ENCODE measurements at places on chromosomes 1 and 21.

DNA sequence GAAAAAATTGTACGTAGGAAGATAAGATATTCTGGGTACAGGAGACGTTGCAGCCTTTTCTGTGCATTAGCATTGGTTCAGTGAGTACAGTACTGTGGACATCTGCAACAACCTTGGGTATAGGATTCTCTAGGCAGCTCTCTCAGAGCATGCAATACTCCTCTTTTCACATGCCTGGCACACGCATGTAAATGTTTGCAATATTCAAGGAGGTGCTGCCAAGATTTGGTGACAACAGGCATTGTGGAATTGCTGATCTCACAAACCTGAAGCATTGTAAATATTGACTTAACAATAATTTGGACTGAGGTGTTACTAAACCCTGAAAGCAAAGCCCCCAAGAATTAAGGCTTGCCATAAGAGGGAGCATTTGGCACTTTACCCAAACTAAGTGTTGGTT, 126.8 kb downstream of the GRIK1 start:
- no peak for DNase-seq

- no peak for DNase-seq
These were observed 540 bp downstream of the ARHGEF2 start for GRCh38 chr1:155977690-155978324.

GRCh38 chr1:228226141-228226874, 18.5 kb downstream of the OBSCN start:
- no peak for DNase-seq

GRCh38 chr1:20119347-20119746, at the start of gene PLA2G2D:
Gene PLA2G2D (minus strand): TSS chr1:20119536. CDS start chr1:20119498, 38 bp downstream.
- no peak for DNase-seq

- no peak for DNase-seq
These were observed 70.2 kb downstream of the DNM3 start for GRCh38 chr1:171911506-171911905.

- no peak for DNase-seq
These were observed 2.8 kb downstream of the ADGRL2 start for GRCh38 chr1:81803431-81804110.

- peak; percentile 73 for DNase-seq
These were observed 14.3 kb upstream of the LRRC53 start for GRCh38 chr1:74526708-74527107.

DNA sequence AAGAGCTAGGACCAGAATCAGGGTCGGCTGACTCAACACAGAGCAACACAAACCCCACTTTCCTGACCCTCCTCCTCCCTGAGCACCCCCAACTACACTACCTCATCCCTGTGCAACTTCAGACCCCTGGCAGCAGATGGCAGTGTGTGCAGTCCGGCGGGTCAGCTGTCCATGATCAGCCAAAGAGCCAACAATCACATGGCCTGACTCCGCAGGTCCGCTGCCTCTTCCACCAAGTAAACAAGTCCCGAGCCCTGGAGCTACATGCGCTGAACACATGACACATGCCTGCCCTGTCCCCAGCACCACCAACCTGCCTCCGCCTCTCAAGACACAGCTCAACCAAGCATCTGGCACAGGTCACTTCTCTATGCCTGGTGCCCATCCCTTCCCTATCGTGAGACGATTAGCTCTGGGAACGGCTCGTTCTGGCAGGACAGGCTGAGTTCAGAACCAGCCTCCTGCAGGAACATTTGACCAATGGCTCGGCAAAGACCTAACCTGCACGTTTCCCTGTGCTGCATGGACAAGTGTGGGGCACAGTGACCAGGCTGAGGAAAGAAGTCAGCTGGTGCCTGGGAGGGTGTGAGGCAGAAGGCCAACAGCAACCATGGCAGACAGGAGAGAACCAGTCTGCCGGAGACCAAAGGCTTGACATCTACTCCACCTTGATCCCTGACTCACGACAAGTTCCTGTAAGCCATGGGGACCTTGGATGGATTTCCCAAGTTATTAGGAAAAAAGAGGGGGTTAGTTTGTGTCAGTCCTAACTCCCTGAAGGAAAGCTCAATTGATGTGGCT, 60.3 kb downstream of the CD46 start:
- DNase-seq, result no peak

DNA sequence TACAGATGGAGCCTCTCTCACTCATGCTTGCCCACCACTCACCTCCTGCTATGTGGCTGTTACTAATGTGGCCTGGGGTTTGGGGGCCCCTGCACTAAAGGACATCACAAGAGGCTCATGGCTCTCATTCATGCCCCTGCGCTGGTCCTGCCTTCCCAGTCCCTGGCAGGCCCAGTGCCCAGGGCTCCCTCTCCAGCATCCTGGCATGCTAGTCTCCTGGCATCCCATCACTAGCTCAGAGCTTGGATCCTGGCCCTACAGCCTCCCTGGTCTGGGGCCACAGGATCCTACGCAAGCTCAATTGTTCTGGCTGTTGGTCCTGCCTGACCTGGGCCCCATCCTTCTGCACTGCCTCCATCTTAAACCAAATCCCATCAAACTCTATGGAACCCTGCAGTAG, 685.4 kb downstream of the PTPRU start:
- no peak for DNase-seq

GRCh38 chr1:165134431-165134830, 222.1 kb downstream of the LMX1A start:
- no peak for DNase-seq

DNA sequence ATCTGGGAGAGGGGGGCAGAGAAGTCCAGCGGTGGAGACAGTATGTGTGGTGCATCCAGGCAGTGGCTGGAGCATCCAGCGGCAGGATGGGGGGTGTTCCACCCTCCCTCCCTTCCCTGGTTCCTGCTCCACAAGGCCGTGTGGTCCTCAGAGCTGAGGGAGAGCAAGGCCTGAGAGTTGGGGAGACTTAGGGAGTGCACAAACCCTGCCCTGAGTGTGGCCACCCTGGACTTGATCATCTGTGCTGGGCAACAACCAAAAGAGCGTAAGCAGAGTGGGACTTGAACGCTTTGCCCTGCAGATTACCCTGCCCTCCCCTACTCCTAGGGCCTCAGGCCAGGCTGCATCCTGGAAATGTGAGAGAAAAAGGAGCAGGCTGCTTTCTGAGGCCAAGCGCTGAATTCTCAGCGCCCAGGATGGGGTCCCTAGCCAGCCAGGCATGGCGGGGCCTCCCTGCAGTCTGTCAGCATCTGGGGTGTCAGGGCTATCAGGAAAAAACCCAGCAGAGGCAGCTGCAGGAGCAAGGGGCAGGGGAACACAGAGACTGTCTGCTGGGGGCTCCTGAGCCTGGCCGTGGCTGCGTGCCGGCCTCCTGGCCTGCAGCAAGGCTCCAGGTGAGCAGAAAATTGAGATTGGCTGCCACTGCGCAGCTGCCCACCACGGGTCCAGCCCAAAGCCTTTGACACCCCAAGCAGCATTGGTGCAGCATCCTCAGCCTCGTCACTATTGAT, 266.2 kb downstream of the NPHP4 start:
- no peak for DNase-seq

DNA sequence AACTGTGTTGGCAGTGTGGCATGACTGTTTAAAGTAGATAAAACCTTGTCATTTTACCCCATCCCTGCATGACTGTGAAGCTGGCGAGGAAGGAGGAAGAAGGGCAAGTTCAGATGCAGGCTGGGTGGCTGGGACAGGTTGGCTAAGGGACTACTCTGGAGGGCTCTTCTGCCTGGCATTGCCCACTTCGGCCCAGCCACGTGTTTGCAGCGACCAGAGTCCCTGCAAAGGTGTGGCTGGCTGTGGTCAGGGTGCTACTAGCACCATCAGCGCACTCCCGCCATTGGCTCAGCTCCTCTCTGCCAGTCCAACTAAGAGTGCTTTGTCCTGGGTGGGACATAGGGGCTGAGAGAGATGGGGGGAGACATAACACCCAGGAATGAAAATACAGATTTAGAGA, 7.2 kb downstream of the C1orf115 start:
- DNase-seq, result no peak

GRCh38 chr21:42079939-42080787, 9.0 kb downstream of the UMODL1 start:
- no peak for DNase-seq

DNA sequence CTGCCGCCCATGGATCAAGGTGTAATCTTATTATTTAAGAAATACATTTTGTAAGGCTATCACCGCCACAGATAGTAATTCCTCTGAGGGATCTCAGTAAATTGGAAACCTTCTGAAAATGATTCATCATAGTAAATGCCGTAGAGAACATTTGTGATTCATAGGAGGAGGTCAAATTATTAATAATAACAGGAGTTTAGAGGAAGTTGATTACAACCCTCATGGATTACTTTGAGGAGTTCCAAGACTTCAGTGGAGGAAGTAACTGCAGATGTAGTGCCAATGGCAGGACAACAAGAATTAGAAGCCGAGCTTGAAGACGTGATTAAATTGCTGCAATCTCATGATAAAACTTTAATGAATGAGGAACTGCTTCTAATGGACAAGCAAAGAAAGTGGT, 280.1 kb downstream of the PTPRC start:
- no peak for DNase-seq

DNA sequence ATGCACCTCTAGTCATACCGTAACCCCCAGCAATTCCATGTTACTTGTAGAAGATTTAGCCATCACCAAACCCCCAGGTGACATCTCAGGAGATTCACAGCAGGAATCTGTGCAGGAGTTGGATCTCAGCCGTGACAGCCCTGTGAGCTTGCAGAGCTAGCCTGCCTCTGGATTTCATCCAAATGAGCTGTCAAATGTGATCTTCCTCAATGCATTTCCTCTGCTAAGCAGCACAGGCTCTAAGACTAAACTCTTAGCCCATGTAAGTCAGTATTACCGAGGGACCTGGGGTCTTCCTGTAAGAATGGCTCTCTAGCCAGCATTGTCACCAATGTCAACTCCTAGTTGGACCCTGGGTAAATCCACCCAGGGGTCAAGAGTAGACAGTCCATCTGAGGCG, 41.7 kb downstream of the UMODL1 start:
- DNase-seq, result no peak

DNA sequence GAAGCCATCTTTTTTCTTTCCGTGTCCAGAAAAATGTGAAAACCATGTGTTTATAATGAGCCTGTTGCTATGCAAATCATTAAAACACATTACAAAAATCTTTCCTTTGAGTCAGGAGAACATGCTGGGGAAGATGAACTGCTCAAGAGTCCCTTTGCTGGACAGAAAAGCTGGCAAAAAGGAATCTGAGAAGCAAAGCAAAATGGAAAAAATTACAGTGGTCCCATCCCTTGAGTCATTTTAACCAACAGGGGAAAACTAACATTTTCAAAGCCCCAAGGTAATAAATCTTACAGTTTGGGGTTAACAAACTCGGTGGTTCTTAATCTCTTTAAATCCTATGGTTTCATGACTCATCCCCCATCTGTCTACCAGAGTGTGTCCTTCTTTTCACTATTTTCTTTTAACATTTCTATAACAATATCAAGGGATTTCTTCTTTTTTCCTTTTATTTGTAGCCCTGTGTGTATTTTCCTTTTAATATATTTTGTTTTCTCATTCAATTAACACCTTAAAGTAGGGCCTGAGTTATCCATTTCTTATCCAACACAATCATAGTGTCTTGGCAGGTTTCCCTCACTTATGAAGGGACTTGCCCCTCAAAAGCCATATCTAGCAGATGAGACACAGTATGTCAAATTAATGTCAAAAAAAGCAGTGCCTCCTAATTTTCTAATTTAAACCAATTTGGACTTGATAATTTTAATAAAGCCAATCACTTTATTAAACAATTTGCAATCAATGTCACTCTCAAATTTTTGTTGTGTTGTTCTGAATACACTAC, 105.4 kb downstream of the PTPN14 start:
- DNase-seq, result no peak

- no peak for DNase-seq
These were observed 174.2 kb downstream of the RUNX1 start for GRCh38 chr21:34874684-34875513.

GRCh38 chr1:54070171-54070837, 16.9 kb downstream of the TCEANC2 start:
- DNase-seq, result peak; percentile 81

GRCh38 chr1:206738370-206739366, 31.9 kb upstream of the IL19 start:
- DNase-seq, result no peak

DNA sequence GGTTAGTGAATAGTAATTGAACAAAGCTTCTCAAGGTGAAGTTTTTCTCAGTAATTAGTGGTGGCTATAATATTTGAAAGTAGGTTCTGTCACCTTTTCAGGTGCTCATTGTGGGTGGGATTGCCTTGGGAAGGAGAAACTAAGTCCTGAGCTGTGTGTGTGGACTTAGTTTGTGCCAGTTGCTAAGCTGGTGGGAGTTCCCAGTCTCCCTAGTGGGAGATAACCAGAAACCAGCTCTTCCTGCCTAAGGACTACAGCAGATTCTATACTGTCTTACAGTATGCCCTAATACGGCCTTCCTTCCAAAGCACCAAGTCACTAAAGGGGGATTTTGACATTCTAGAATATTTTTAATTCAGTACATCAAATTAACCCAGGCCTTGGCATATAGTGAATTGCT, 94.3 kb downstream of the PTBP2 start:
- DNase-seq, result no peak

- DNase-seq, result no peak
These were observed 8.4 kb downstream of the TNFRSF1B start for GRCh38 chr1:12174924-12175810.

GRCh38 chr1:219412772-219413171, 200.1 kb downstream of the ZC3H11B start:
- DNase-seq, result no peak

DNA sequence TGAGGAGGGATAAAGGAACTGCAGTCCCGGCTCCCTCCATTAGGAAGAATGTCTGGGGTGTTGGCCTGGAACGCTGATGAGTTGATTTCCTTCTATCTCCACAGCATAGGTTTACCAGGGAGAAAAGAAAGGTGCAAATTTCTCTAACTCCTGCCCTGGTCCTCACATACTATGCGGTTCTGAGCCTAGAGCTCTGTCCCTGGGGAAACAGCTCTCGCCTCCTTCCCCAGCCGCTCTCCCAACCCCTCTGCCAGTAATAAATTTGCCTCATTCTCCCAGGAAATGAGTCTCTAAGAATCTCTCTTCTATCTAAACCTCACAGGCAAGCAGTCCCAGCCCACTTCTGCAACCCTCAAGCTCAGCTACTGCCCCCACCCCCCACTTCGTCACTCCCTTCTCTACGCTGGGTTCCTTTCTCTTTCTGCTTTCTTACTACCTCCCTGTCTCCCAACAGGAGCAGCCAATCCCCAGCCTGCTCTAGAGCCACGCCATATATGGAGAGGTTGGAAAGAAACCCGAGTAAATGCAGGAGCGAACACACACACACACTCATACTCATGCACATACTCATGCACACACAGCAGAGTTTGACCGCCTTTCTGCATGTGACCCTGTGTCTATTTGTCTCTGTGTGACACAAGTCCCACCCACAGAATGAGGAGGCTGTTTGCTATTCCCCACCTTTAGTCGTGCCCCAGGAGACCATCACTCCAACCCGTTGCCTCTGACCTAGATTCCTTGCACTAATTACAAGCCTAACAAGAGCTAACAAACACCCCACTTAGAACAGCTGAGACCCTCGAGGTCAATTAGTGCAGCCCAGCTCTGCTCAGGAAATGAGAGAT, 13.4 kb downstream of the PLEKHO1 start:
- DNase-seq, result peak; percentile 89

DNA sequence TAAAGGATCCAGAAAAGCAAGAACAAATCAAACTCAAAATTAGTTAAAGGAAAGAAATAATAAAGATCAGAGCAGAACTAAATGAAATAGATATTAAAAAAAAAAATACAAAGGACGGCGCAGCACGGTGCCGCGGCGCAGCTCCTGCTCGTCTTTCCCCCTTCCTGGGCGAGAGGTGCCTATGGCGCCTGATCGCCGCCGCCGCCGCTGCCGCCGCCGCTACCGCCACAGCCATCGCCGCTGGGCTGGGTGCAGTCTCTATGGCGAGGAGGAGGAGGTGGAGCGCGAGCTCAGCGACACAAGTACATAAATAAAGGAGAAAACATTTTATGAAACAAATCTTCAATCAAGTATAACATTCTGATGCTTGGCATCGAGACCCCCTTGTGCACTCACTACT, 77.6 kb upstream of the VANGL1 start:
- no peak for DNase-seq
